ENCODE measurements at places on chromosomes 12 and 14.

DNA sequence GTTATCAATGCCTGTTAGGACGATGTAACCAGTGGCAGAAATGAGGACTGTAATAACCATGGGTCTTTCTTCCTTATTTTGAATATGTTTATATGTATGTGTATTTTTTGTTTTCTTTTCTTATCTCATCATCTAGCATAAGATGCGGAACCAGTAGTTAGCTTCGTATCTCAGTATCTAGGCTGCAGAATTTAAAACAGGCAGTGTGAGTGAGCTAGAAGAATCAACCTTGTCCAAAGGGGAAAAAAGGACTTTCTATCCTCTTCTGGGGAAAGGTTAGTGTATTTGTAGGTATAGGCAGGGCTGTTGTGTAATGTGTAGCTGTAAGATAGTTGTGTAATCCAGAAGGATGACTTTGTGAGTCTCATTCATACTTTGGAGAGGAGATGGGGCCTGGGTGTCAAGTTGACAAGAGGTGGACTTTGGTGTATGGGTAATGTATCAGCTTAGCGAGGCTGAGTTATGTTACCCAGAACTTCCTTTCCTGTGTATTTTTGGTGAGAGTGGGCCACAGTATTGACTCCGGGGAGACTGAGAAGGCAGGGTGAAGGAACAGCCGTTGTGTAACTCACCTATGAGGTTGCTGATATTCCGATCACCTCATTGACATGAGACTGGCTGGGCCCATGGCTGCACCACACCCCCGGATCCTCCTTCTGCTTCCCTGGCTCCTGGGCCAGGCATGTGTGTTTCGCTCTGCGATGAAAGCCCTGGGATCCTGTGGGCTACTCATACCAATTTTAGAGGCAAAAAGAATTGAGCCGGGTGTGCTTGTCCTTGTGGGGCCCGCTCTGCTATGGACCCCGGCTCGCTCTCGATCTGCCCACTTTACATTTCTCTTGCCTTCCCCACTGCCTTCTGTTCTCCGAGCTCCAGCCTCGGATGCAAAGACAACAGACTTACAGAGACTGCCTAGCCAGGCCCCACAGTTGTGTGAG lies 24.3 kb downstream of the DLK1 start:
- no peak for DNase-seq

DNA sequence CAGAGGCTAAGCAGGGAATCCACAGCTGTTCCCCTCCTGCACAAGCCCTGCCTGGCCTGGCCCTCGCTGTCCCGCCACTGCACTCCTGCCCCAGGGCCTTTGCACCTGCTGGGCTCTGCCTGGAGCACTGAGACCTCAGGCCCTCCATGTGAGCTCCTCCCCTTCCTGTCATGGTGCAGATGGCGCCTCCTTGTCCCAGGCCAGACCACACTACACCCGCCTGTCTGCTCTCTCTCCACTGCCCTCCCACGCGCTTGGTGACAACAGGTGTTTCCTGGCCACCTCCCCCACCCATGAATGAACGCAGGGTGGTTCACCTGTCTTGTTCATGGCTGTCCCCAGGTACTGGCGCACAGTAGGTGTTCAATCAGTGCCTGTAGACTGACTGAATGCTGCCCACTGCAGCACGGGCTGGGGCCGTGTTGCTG lies 82.9 kb downstream of the NCOR2 start:
- DNase-seq, result no peak

- DNase-seq, result no peak
Observed at GRCh38 chr14:29168149-29168548, 401.6 kb downstream of the FOXG1 start.

GRCh38 chr14:43956741-43957140 lies 550.3 kb downstream of the FSCB start:
- DNase-seq, result no peak

DNA sequence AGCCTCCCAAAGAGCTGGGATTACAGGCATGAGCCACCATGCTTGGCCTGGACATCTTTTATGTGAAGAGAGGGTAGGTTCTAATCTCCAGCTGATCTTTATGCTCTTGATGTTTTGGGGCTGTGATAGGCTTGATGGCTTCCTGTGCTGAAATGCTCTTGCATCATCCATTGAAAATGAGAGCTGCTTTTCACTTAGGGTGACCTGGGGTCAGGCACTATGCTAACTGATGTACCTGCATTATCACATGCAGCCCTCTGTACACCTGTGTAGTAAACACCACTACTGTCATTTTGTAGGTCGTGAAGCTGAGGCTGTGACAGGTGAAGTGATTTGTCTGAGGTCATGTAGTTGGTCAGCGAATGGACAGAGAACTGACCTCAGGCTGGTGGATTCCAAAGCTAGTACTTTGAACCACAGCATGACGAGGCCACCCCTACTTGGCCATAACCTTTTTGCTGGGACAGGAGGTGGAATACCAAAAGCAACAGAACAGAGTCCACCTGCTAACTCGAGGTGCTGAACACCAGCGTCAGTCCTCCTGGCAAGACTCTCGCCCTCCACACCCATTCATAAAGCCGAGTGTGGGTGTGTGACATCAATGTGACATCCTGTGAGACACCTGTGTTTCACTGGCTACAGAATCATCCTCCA lies 69.1 kb downstream of the C12orf75 start:
- no peak for DNase-seq

DNA sequence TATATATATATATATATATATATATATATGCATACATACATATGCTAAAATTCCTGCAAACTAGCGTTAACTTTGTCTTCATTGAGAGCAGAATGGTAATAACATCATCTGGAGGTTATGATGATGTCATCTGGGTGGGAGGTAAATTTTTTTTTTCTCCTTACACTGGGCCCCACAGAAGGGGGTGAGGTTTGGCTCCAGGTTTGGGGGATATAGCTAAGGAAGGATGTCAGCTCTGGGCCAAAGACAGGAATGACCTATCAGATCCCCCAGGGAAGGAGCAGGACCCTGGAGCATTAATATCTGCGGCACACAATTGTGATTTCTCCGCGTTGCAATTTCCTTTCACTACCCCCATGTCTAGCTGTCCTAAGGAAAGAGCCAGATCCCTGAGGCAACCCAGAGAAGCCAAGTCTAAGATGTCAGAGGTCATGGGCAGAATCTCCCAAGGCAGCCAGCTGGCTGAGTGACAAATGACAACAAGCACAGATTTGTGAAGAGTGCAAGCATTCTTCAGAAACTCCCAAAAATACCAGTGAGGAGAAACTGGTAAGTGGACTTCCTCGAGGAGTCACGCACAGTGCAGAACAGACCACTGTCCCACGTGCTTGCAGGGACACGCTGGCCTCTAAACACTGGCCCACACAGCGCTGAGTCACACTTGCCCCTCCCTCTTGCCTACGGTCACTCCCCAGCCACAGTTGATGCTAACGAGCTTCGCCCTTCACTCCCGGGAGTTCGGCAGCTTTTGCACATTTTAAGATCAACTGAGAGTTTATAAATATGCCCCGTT lies 9.9 kb downstream of the UBC start:
- DNase-seq, result peak; percentile 46

DNA sequence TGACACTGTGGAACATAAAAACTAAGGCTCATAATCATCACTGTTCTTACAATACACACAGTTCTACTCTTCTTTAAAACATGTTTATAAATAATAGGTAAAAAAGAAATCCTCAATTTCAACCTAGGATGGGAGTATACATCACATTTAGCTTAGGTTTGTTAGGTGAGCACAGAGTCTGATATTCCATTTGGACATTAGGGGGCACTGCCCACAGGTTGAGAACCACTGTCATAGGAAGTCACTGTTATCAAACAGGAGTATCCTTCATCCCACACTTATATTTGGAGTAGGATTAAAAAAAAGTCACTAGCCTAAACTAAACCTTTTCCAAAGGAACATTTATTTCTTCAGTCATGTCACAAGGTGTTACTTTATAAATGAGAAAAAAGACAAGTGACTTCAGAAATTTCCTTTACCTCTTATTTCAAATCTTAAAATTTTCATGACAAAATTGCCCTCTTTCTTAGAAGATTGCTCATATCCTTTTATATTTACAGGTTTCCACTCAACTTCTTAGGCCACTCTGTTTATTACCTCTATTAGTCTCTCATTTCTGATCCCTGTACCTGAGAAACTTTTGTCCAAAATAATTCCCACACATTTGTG lies 240.6 kb downstream of the CPNE8 start:
- DNase-seq, result no peak

DNA sequence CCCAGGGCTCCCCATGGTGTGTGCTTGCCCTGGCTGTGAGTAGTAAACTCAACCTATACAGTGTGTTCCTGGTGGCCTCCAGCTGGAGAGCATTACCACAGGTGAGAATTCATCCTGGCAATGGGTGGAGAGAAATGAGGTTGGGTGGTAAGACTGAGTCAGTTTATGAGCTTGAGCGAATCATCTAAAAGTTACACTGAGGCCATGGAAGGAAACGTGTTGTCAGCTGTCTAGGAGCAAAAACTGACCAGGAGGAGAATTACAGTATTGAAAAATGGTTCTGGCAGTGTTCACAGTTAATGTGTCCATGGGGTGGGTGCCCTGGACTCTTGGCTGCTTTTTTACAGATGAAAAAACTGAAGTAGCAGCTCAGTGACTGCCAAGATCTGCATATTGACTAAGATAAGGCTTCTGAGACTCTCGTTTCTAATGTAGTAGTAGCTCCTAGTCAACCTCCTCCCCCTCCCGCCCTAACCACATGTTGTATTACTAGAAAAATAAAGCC lies 202.0 kb upstream of the AMIGO2 start:
- no peak for DNase-seq

- DNase-seq, result no peak
Observed at GRCh38 chr12:3730111-3730510, 22.8 kb downstream of the CRACR2A start.

- DNase-seq, result no peak
Observed at GRCh38 chr12:92108651-92109050, 37.0 kb downstream of the BTG1 start.

GRCh38 chr12:122721057-122721545 lies 4.5 kb upstream of the HCAR3 start:
- no peak for DNase-seq

DNA sequence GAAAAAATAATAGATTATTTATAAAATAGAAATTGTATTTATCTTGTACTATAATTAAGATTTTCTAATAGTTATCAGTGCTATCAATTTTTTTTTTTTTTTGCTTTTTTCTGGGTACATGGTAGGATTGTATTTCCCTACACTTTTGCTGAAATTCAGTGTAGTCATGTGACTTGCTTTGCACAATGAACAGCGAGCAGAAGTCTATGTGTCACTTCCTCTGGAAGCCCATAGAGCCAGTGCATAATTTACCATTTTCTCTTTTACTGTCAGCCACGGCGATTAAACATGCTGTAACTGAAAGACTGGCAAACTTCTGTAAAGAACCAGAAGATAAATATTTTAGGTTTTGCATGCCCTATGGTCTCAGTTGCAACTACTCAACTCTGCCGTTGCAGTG lies 80.8 kb upstream of the PPP1R12A start:
- DNase-seq, result no peak

DNA sequence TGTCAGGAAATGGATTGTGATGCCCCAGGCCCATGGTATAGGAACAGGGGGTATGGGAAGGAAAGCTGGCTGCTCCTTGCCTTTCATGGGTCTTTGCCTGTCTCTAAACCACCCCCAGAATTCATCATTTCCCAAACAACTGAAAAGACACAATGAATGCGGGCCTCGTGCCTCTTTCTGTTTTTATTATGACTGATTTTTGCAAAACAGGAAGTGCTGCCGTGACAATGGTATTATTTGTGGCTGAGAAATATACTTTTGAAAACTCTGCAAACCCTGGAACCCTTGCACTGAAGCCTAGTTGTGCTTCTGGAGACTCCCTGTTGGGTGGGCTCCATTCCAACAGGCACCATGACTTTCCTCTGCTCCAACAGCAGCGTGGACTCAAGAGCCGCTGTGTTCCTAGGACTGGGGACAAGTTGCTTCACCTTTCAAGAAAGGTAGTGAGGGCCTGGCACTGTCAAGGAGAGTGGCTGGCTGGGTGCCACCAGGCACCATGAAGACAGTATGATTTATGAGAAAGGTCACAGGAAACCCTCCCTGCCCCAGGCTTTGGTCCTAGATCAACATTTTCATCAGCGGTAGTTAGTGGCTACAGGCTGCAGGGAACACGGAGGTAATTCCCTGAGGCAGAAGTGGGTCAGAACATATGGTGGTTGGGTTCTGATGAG lies 4.8 kb upstream of the DGLUCY start:
- no peak for DNase-seq

DNA sequence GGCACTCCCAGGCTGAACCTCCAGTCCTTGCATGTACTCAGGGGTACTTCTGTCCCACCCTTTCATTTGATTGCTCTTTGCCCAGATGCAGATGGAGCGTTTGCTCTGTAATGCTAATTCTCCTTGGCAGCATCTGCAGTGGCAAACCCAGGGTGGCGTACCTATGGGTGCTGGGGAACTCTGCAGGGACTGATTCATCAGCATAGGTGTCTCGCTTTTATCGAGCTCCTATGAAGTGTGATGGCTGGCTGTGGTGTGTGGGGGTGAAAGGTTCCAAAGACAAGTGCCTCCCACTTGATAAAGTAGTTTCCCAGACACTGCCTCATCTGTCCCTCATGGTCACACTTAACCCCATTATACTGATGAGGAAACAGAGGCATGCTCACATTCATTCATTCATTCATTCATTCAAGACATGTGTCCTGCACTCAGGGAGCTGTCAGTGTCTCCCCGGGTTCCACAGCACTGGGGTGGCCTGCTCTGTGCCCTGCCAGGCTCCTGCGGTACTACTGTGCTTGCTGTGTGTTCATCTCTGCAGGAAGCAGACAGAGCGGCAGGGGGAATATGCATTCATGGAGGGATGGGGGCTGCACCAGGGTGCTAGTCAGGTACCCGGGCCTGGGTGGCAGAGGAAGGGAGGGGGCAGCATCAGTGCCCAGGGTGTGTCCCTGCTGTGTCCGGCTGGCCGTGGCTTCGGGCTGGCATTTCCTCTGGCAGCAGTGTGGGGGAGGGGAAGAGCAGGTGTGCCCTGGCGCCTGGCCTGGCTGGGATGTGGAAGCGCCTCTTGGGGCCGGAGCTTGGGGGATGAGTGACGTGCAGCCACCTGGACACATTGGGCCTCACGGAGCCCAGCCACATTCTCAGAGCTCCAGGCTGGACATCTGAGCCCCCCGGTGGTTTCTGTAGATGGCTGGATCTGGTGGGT lies 110.9 kb downstream of the TSPAN9 start:
- no peak for DNase-seq
